Activated CD4-positive, CD25-positive, alpha-beta regulatory T cell treated with anti-CD3 and anti-CD28 coated beads, Interleukin-2, amount 50 U/mL, for 72 hours (primary cell): ENCODE measurements at places on chromosomes 3 and 15.

DNA sequence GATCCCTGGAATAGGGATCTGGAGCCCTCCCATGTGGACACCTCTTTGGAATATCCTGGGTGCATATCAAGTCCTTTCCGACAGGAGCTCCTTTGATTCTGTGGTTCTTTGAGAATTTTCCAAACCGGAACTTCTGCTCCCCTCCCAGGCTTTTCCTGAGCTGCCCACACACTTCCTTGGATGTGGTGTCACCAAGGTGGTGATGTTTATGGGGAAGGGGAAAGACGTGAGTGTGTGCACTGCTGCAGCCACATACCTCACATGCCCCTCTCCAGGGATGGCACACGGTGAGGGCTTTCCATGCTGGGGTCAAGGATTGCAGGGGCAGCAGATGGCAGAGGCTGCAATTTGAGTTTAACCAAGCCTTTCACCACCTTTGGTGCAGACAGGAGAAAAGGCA lies 27.9 kb upstream of the PSTPIP1 start:
- no peak for DNase-seq

DNA sequence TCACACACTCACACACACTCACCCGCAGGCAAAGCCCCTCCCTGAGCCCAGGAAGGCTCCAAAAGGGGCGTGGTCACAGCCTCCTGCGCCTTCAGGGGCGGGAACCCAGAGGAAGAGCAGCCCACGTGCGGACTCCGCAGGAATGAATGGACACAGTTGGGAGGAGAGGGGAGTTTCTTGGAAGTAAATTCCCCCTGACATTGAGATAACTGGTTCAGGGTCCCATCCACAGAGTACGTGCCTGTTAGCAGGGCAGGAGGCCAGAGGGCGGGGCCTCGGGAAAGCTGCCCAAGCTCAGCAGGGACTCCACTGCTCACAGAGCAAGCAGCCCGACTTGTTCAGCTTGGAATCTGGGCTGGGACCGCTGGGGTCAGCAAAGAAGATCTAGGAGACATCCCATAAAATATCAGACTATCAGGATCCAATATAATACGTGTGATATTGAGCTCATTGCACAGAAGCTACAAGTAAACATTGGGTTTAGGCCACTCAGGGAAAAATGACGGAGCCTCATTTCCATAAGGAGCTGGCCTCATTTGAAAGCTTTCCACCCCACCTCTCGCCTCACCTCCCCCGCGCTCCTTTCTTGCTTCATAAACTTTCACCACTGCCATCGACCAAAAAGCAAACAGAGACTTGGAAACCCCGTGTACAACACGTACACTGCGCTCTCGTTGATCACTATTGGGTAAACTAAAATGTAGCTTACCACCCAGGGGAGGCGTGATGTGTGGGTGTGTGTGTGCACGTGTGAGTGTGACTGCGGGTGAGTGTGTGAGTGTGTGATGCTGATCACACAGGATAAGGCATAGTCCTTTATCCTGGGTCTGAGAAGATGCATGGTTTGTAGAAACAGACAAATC lies 36.0 kb downstream of the TM2D3 start:
- no peak for DNase-seq

DNA sequence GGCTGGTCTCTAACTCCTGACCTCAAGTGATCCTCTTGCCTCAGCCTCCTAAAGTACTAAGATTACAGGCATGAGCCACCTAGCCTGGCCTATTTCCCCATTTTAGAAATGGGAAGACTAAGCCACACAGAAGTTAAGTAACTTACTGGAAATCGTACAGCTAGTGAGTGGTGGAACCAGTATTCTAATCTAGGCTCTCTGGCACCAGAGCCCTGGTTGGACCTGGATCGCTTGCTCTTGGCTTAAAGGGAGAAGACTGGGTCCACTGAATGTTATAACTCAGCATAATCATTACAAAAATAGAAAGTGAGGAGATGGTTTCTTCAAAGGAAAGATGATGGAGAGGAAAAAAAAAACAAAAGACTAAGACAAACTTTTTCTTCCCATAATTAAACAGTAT lies 37.4 kb upstream of the CNTN3 start:
- DNase-seq: no peak

DNA sequence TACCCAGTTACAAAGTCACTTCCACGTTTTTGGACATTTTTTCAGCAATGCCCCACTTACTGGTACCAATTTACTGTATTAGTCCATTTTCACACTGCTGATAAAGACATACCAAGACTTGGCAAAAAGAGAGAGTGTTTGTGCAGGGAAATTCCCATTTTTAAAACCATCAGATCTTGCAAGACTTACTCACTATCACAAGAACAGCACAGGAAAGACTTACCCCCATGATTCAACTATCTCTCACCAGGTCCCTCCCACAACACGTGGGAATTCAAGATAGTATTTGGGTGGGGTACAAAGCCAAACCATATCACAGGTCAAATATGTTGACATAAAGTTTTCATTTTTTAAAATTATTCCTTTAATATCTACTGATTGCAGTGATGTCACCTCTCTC lies 16.2 kb upstream of the ABI3BP start:
- DNase-seq: no peak

DNA sequence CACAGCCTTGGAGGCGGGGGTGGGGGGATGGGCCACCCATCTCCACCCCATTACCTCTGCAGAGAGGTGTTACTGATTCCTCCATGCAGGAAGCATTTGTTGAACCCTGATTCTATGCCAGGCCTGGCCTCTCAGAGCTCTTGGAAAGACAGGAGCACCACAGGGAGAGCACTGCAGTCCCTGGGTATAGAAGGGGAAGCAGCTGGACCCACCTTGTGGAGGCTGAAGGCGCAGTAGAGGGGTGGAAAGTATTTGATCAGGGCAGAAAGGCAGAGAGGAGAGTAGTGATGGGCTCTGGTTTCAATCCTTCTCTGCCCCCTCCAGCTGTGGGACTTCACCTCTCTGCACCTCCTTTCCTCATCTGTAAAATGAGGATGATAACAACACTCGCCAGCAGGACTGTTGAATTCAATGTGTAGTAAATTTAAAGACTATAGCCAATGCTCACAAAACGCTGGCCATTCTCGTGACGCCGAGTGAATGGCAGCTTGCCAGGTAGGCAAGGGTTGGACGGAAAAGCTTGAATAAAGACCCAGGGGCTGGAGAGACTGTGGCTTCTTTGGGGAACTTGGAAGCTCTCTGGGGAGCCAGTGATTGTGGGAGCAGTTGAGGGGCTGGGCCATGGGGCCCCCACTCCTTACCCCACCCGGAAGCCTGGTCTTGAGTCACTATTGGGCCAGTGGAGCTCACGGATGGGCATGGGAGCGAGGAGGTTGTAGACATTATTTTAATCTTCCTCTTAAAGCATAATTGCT lies 8.0 kb upstream of the CCDC33 start:
- DNase-seq: no peak

DNA sequence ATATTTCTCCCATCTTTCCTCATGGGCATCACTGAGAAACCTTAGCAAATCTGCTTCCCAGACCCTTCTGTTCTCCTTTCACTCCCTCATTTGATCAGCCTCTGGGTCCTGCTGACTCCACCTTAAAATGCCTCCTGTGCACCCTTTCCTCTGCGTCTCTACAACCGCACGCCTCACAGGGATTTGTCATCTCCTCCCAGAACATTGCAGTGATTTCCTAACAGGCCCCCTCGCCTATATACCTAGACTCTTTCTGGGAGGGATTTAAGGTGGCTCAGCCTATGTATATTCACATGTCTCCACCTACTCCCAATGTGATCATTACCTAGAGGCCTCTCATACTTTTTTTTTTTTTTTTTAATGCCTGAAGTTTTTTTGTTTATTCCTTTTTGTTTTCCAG lies 69.2 kb downstream of the LIPC start:
- no peak for DNase-seq

DNA sequence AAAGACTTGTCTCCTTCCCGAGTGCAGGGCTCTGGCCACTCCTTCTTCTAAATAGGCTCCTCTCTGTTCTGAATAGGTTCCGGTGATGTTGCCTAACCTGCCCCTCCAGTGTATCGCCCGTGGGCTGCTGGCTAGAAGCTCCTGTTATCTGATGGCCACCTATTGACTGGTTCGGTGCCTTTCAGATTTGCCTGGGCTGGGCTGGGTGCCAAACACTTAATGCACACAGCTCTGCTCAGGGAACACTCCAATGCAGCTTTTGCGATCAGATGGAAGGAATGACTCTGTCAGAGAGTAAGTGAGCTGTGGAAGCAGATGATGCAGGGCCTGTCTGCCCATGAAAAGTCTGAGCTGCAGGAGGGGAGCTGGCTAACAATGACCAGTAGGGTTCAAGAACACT lies 112.9 kb downstream of the CORO2B start:
- DNase-seq: no peak

- DNase-seq: no peak
Observed at GRCh38 chr15:49831206-49831965, 210.5 kb downstream of the DTWD1 start.

DNA sequence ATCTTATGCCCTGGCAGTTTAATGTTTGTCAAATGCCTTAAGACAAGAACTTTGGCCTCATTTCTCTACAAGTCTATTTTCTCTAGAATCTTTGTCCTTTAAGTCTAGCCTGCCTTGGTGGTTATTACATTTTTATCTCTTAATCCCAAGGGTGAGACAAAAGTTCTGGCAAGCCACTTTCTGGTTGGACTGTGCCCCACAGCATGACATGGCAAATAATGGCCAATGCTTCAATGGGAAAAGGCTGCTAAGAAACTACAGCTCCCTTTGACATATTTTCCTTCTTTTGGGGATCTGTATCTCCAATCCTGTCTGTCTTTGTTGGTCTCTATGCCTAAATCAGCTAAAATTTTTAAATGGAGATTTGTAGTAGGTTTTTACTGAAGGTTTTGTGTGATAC lies 181.6 kb upstream of the MBNL1 start:
- DNase-seq: no peak

- no peak for DNase-seq
Observed at GRCh38 chr3:13517253-13517977, 31.5 kb upstream of the FBLN2 start.

- peak; percentile 29 for DNase-seq
Observed at GRCh38 chr3:4290272-4290893, 12.8 kb upstream of the SETMAR start.

DNA sequence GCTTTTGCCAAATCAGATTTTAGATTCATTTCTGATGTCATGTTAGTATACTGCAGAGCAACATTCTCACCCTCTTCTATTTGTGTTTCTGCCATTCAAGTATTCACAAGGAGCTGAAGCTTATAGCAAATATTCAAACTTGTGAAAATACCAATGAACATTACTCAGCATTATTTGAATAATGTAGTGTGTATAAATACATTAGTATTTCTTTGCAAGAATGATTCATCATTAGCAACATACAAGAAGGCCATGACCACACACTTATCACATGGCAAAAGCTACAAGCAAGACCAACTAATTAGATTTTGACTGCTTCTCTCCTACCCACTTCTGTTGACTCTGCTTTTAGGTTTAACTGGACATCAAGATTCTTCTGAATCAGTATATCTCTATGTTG lies 124.9 kb downstream of the IGSF11 start:
- DNase-seq: no peak

GRCh38 chr3:194792368-194792767 lies 106.7 kb downstream of the FAM43A start:
- DNase-seq: no peak

GRCh38 chr3:125043599-125044151 lies 12.1 kb downstream of the HEG1 start:
- no peak for DNase-seq

DNA sequence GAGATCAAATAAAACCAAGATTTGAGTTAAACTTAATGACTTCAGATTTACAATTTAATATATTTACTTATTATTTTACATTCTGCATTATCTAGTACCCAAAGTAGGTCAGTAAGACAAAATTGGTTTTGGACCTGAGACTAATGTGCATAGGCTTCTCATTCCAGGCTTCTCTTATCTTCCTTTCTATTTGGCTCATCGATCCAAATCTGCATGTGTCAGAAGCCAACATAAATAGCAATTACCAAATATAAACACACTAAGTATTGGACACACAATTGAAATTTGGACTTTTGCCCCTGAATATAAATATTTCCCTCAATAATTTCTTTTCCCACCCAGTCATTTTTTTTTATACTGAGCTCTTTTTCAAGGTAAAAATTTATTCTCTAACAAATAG lies 290.6 kb upstream of the ARHGEF26 start:
- DNase-seq: no peak

- DNase-seq: no peak
Observed at GRCh38 chr3:62622553-62623174, 249.3 kb upstream of the FEZF2 start.

DNA sequence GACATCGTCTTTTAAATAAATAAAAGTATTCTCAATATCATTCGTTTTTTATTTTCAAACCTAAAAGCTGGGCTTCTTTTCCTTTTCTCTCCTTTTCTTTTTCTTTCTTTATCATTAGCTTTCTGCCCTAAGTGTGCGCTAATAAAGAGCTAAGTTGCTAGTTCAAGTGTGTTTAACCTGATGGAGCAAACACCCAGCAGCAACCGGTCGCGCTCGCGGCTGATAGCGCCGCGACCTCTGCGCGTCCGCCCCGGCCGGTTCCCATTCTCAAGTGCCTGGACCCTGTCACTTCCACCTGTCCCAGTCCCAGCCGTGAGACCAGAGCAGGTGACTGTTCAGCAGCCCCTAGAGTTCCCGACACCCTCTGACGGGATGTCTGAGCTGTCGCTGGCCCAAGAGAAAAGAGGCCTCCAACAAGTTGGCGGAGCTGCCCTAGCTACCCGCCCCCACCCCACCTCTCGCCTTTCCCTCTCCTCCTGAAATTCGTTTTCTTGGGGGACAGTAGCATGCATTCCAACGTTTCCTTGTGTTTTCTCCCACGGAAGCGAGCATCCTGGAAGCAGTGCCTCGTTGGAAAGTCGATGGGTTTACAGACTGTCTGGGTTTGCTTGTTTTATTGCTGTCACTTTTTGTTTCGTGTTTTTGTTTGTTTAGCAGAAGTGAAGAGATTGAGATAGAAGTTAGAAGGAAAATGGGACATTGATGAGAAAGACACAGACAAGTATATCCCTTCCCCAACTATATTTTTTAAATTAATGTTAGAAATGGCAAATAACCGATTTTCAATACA lies 3.1 kb upstream of the MECOM start:
- no peak for DNase-seq
